ENCODE measurements at places on chromosomes 1 and 21.

GRCh38 chr1:4017636-4018365 is 117.7 kb upstream of the C1orf174 start:
- H3K4me1 ChIP-seq = no peaks in the 10 kb centered on the region
- H3K27me3 ChIP-seq = no peaks in the 10 kb centered on the region

DNA sequence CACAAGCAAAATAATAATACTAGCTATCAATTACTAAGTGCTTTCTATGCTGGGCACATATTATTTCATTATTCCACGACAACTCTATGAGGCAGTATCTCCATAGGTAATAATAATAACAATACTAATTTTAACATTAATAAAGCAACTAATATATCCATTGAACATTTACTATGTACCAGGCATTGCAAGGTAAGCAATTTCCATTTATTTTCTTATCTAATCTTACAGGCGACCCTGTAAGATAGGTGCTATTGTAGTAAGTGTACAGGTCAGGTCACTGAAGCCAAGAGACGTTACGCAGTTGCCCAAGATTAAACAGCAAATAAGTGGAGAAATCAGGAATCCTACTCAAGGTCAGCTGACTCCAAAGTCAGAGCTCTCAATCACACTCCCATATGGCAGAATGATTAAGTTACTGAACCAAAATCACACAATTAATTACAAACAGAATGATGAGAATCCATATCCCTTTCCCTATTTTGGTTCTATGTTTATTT is 198.4 kb downstream of the SLC45A1 start:
- peaks cover 15% of the 10 kb centered on the region for H3K4me1 ChIP-seq
- no peak for DNase-seq
- H3K36me3 ChIP-seq = no peaks in the 10 kb centered on the region
- H3K4me3 ChIP-seq = no peak overlapping the region
- no peaks in the 10 kb centered on the region for H3K27me3 ChIP-seq

DNA sequence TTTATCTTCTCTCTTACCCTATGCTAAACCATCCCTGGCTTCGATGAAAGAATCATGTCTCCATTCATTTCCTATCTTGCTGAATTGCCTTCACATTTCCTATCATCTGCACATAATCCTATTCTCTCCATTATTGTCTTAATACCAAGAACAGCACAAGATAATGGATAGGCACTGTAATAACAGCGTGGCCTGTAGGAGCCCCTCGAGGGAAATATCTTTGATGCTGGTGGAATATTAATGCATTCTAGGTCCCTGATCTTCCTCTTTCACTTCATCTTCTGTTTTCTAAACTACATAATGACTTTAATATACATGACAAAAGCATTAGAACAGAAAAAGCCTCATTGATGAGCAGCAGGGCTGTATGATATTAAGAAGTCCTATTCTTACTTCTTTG is 720.6 kb downstream of the RWDD3 start:
- no peaks in the 10 kb centered on the region for H3K36me3 ChIP-seq
- H3K27ac ChIP-seq = no peak overlapping the region
- no peaks in the 10 kb centered on the region for H3K4me1 ChIP-seq
- H3K4me3 ChIP-seq = no peak overlapping the region

- H3K4me1 ChIP-seq = no peaks in the 10 kb centered on the region
- H3K36me3 ChIP-seq = no peaks in the 10 kb centered on the region
- no peak for DNase-seq
Observed at GRCh38 chr1:209911746-209912145, 26.3 kb upstream of the SYT14 start.

DNA sequence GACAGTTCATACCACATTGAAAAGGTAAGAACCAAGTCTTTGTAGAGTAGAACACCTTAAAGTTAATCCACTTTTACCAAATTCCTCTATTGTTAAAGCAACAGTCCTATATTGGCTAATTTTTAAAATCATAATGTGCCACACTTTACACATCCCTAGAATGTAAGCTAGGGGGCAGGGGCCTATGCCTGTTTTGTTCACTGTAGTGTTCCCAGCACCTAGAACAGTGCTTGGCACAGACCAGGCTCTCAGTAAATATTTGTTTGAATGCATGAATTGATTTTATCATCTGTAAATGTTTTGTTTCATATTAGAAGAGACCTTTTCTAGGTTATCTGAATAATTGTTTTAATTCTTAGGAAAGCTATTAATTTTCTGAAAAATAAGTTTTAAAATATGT is 9.1 kb downstream of the SMAP2 start:
- no peaks in the 10 kb centered on the region for H3K27me3 ChIP-seq
- H3K36me3 ChIP-seq = no peaks in the 10 kb centered on the region
- peaks cover 93% of the 10 kb centered on the region for H3K4me1 ChIP-seq
- H3K4me3 ChIP-seq = no peak overlapping the region
- no peak for DNase-seq

- no peaks in the 10 kb centered on the region for H3K4me1 ChIP-seq
- no peak for DNase-seq
- H3K36me3 ChIP-seq = no peaks in the 10 kb centered on the region
- H3K4me3 ChIP-seq = no peak overlapping the region
- H3K27me3 ChIP-seq = no peaks in the 10 kb centered on the region
- no peak overlapping the region for H3K27ac ChIP-seq
Observed at GRCh38 chr1:168279253-168279652, 1.4 kb upstream of the TBX19 start.

DNA sequence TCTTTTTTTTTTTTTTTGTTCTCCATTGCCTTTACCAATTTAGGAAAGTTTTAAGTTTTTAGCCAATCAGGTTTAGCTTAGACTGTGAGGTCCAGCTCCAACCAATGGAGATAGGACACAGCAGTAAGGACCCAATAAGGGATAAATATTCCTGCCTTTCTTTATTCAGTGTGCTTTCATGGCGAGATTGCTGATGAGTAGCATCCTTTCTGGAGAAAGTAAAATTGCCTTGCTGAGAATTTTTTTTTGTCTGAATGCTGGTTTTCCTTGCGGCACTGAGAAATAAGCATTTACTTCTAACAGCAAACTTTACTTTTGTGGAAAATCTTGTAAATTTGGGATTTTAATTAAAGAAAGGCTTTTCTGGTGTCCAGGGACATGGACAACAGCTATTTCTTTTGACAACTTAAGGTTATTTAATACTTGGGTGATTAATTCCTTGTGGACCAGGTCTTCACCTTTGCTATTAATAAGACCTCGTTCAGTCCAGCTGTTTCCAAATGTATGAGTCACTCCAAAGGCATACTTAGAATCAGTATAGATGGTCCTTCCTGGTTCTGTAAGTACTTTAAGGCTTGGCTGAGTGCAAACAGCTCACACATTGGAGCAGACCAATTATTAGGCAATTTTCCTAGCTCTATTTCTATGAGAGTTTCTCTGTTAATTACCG is 54.1 kb downstream of the SERINC2 start:
- no peak for DNase-seq
- H3K4me3 ChIP-seq = no peak overlapping the region
- no peak overlapping the region for H3K27ac ChIP-seq

- H3K27me3 ChIP-seq = no peaks in the 10 kb centered on the region
- H3K27ac ChIP-seq = no peak overlapping the region
- no peak overlapping the region for H3K4me3 ChIP-seq
- no peaks in the 10 kb centered on the region for H3K4me1 ChIP-seq
- H3K36me3 ChIP-seq = no peaks in the 10 kb centered on the region
- no peak for DNase-seq
Observed at GRCh38 chr1:107169615-107170014, 28.8 kb downstream of the NTNG1 start.

DNA sequence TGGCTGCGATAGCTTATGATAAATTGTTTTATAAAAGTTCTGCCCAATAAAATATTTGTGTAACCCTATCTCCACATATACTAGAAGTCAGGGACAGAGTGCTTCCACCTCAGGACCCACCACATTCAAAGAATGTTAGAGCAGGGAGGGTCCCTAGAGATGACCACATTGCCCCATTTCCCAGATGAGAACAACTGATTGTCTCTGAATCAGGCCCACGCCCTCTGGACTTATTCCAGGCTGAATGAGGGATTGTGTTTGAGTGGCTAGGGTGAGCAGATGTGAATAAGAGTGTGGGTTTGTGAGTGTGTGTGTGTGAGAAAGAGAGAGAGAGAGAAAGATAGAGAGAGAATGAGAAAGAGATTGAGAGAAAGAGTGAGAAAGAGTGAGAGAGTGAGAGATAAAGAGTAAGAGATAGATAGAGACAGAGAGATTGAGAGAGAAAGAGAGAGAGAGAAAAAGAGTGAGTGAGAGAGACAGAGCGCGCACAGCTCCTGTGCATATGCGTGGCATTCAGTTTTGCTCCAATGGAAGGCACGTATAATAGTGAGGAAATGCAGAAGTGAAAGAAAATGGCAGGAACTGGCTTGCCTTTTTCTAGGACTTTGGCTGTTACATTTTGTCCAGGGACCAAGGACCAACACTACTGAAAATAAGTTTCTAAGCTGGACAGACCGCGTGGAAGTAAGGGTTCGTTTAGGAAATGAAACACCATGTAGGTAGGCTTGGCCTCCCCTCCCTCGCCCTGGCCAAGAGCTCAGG is 94.1 kb downstream of the ABCA4 start:
- H3K27me3 ChIP-seq = no peaks in the 10 kb centered on the region
- no peak for DNase-seq
- H3K4me3 ChIP-seq = no peak overlapping the region
- no peak overlapping the region for H3K27ac ChIP-seq
- H3K4me1 ChIP-seq = peaks cover 11% of the 10 kb centered on the region
- no peaks in the 10 kb centered on the region for H3K36me3 ChIP-seq

GRCh38 chr1:57311006-57311405 is 112.9 kb downstream of the DAB1 start:
- no peak overlapping the region for H3K4me3 ChIP-seq
- H3K27ac ChIP-seq = no peak overlapping the region
- H3K27me3 ChIP-seq = no peaks in the 10 kb centered on the region
- DNase-seq = no peak

- no peaks in the 10 kb centered on the region for H3K4me1 ChIP-seq
- H3K27ac ChIP-seq = no peak overlapping the region
- DNase-seq = no peak
- no peaks in the 10 kb centered on the region for H3K36me3 ChIP-seq
- no peak overlapping the region for H3K4me3 ChIP-seq
- H3K27me3 ChIP-seq = no peaks in the 10 kb centered on the region
Observed at GRCh38 chr21:38965241-38965640, 159.5 kb downstream of the ETS2 start.

DNA sequence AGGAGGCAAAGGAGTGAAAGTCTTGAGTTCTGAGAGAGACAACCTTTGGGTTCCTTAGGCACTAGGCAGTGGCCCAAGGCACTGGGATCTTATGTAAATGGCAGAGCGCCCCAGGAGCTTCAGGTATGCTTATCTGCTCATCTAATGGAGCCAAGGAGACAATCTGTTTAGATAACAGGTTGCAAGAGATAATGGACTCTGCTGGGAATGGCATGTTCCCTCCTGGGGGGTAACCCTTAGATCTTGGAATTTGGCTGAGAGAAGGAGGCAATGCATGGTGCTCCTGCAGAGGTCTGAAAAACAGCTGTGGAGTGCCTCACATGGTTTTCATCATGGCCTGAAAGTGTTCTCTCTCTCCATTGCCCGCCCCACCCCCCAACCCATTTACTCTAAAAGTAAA is 44.1 kb upstream of the WLS start:
- H3K4me3 ChIP-seq = no peak overlapping the region
- H3K27ac ChIP-seq = no peak overlapping the region
- no peaks in the 10 kb centered on the region for H3K4me1 ChIP-seq
- H3K27me3 ChIP-seq = no peaks in the 10 kb centered on the region

- H3K4me1 ChIP-seq = no peaks in the 10 kb centered on the region
- H3K36me3 ChIP-seq = no peaks in the 10 kb centered on the region
- no peak for DNase-seq
- H3K27me3 ChIP-seq = peaks cover 6% of the 10 kb centered on the region
Observed at GRCh38 chr1:117258791-117259190, 48.1 kb upstream of the VTCN1 start.

DNA sequence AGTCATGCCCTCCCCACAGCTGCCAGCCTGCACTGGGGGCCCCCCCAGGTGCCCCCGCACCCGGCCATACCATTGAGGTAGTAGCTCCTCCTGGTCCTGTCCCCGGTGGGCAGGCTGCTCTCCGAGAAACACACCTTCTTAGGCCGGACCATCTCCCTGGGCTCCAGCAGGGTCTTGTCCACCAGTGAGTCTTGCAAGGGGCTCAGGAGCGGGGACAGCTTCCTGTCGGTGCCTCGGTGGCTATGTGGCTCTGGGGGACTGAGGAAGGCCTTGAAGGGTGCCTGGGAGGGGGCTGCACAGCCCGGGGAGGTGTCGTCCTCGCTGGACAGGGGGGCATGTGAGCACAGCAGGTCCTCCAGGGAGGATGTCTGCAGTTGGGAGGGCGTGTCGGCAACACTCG is 12.9 kb upstream of the FTCD start:
- H3K4me3 ChIP-seq = no peak overlapping the region
- no peaks in the 10 kb centered on the region for H3K36me3 ChIP-seq
- H3K27ac ChIP-seq = no peak overlapping the region
- H3K4me1 ChIP-seq = peaks cover 9% of the 10 kb centered on the region
- no peak for DNase-seq

- no peak overlapping the region for H3K27ac ChIP-seq
- DNase-seq = no peak
- no peaks in the 10 kb centered on the region for H3K36me3 ChIP-seq
- no peaks in the 10 kb centered on the region for H3K4me1 ChIP-seq
- no peak overlapping the region for H3K4me3 ChIP-seq
Observed at GRCh38 chr1:68206848-68207689, 25.3 kb downstream of the WLS start.

GRCh38 chr21:45535341-45536081 is 6.7 kb downstream of the SLC19A1 start:
- H3K4me3 ChIP-seq = no peak overlapping the region
- H3K4me1 ChIP-seq = peaks cover 21% of the 10 kb centered on the region
- peaks cover 6% of the 10 kb centered on the region for H3K36me3 ChIP-seq
- H3K27me3 ChIP-seq = no peaks in the 10 kb centered on the region

DNA sequence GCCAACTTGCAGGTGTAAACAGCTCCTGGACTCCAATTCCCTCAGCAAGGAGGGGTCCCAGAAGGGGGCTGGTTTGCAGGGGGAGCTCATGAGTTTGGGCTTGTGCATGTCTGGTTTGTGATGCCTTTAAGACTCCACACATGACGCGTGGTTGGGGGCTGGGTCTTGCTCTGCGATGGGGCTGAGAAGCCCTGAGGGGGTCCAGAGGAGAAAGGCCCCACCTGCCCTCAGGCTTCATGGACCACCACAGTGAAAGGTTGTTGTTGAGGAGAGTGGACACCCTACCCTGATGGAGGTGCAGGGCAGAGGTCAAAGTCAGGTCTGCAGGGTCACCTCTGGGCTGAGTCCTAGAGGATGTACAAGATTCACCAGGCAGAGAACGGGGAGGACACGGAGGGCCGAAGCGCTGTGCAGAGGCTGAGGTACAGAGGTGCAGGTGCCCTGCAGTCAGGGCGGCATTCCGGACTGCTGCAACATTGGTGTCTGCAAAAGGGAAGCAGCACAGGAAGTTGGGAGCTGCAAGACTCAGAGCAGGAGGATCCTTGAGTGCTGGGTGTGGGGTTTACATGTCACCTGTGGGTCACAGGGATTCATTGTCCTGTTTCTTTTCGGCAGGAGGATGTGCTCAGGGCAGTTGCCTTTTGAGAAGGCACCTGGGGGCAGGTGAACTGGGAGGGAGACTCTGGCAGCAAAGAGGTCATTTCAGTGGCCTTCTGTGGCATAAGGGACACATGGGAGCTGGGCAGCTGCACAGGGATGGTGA is 399.4 kb downstream of the PTPRU start:
- DNase-seq = no peak
- no peaks in the 10 kb centered on the region for H3K36me3 ChIP-seq
- H3K4me1 ChIP-seq = no peaks in the 10 kb centered on the region
- no peak overlapping the region for H3K4me3 ChIP-seq
- peaks cover 40% of the 10 kb centered on the region for H3K27me3 ChIP-seq

Measured in T-cell (primary cell).